ENCODE measurements at places on chromosomes 1 and 21.

DNA sequence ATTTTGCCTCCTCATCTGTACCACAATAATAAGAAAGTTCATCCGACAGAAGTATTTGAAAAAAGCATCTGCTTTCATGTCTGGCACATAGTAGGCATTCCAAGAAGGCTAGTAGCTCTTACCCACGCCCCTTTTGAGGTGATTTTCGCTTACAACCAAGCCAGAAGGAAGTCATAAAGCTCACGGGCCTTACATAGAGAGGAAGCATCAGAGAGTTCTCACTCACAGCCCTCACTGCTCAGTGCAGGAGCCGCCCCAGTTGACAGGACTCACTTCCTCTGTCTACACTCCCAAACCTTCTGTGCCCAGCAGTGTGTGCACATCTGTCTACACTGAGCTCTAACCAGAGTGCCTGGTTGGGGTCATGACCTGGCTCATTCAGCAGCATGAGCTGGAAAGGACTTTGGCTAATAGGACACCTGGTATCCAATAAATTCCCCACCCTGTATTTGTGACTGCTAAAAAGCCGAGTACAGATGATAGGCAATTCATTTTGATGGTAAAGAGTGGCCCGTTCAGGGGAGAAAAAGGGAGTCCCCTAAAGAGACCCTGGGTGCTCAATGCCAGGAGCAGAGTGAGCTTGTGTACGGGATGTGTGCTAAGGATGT lies 36.8 kb upstream of the DUSP10 start:
- DNase-seq: no peak

- peak; percentile 32 for DNase-seq
These were observed 95.3 kb downstream of the FOXD2 start for GRCh38 chr1:47532921-47533792.

DNA sequence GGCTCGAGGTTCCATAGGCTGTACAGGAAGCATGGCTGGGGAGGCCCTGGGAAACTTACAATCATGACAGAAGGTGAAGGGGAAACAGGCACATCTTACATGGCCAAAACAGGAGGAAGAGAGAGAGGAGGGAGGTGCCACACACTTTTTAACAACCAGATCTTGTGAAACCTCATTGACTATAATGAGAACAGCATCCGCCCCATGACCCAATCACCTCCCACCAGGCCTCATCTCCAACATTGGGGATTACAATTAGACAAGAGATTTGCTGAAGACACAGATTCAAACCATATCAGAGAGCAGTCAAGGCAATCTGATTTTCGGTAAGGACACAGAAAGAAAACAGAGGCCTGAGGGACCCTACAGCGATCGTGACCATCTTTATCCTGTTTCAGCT lies 41.7 kb downstream of the TNFRSF9 start:
- DNase-seq: no peak

DNA sequence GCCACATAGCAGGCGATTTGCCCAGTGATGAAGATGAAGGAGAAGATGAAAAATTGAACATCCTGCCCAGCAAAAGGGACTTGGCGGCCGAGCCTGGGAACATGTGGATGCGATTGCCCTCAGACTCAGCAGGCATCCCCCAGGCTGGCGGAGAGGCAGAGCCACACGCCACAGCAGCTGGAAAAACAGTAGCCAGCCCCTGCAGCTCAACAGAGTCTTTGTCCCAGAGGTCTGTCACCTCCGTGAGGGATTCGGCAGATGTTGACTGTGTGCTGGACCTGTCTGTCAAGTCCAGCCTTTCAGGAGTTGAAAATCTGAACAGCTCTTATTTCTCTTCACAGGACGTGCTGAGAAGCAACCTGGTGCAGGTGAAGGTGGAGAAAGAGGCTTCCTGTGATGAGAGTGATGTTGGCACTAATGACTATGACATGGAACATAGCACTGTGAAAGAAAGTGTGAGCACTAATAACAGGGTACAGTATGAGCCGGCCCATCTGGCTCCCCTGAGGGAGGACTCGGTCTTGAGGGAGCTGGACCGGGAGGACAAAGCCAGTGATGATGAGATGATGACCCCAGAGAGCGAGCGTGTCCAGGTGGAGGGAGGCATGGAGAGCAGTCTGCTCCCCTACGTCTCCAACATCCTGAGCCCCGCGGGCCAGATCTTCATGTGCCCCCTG lies 3.3 kb downstream of the ZBTB18 start:
- no peak for DNase-seq

DNA sequence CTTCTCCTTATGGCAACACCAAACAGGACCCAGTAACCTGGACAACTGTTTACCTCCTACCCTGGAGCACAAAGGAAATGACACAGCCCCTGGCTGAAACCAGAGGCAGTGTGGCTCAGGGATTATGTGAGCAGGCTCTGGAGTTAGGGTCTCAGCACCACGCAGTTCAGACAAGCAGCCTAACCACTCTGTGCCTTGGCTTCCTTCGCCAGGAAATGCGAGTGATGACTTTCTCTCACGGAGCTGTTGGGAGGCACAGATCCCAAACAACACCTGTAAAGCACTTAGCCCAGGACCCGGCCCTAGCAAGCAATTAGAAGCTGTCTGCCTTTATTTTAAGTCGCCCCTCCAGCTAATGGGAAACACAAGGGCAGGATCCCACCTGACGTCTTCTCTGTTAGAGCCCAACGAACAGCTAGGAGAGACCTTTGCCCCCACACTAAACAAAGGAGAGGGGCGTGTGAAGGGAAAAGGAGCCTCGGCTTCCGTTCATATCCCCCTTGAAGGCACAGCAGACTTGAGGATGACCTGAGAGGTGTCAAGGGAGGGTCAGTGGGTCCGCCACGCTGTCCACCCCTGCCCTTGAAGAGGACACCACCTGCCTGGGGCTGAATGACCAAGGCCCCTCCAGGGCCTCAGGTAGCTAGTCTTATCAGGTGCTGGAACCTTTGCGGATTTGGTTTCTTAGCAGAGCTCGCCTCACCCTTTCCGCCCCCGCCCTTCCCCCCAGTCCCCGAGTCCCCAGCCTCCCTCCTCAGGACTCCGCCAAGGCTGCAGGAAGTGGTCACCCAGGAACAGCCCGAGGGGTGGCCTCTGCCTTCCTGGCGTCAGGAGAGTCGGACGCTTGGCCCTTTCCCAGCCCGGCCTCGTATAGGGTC lies 860 bp downstream of the TMEM63A start:
- peak; percentile 27 for DNase-seq

GRCh38 chr1:22326372-22326915 lies 125.2 kb upstream of the ZBTB40 start:
- no peak for DNase-seq

GRCh38 chr1:221773383-221773782 lies 31.5 kb upstream of the DUSP10 start:
- DNase-seq: no peak

GRCh38 chr1:165679282-165680036 lies 18.9 kb downstream of the ALDH9A1 start:
- DNase-seq: no peak

- no peak for DNase-seq
These were observed 7.4 kb downstream of the STX6 start for GRCh38 chr1:181015251-181015615.

DNA sequence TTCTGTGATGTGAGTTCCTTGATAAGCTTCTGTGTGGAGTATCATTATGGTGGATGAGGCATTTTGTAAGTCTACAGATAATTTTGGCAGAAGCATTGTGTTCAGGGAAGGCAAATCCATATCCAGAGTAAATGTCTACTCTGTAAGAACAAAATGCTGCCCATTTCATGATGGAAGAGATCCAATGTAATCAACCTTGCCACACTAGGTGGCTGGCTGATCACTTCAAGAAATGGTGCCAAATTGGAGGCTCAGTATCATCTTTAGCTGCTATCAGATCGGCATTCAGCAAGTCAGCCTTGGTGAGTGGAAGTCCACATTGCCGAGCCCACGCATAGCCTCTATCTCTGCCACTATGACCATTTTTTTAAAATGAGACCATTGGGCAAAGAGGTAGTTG lies 565.8 kb upstream of the USP24 start:
- DNase-seq: no peak

DNA sequence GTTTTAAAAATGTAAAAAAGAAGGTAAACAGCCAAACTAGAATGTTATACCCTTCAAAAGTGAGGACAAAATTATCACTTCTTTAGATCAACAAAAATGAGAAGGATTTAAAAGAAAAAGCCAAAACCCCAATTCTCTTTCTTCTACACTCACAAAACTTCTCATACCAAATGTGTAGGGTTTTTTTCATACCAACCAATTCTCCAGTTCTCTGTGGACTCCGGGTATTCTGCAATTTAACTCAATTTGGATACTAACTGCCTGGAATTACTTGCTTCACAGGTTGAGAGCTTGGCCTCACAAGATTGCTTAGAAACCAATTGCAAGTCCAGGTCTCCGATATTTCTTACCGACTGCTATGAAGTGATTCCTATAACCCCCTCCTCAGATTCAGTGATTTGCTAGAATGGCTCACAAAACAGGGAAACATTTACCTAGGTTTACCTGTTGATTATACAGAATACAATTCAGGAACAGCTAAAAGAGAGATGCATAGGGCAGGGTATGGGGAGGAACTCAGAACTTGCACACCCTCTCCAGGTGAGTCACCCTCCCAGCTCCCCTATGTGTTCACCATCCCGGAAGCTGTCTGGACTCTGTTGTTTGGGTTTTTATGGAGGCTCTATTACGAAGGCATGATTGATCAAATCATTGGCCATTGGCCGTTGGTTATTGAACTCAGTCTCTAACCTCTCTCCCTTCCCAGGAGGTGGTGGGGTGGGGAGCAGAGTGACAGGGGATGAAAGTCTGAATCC lies 67.1 kb downstream of the CAMTA1 start:
- DNase-seq: no peak

GRCh38 chr1:200960948-200961340 lies 62.6 kb downstream of the KIF21B start:
- no peak for DNase-seq

GRCh38 chr21:16571594-16571993 lies 841.8 kb downstream of the USP25 start:
- DNase-seq: no peak

DNA sequence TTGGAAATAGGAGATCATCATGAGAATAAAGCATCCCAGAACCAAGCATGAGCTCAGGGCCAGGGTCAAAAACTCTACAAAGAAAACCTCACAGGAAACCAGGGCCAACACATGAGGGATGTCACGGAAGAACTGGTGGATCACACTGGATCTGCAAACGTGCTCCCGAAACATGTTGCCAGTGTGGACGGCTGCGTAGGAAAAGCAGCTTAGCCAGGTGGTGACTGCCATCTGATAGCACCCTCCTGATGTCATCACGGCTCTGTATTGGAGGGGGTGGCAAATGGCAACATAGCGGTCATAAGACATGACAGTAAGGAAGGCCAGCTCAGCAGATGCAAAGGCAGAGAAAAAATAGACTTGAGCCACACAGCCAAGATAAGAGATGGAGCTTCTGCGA lies 20.9 kb downstream of the OR14I1 start:
- no peak for DNase-seq

DNA sequence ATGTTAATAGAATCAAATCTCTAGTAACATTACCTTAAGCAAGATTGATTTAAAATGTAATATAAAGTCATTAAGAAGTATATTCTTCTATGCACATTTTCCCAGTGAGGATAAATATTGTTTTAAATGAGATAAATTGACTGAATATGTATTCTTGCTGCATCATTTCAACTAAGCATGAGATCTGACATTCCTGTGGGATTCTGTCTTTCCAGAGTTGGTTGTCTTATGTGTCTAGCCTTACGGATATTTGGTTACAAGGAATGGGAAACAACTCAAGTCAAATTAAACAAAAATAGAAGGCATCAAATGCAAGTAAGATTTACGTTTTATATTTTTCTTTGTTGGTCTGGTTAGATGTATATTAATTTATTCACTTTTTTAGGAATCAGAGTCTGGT lies 287.5 kb downstream of the PTGER3 start:
- DNase-seq: no peak

- no peak for DNase-seq
These were observed 138.9 kb upstream of the VAMP3 start for GRCh38 chr1:7632176-7632575.

GRCh38 chr1:239723776-239724367 lies 337.5 kb downstream of the CHRM3 start:
- DNase-seq: no peak

DNA sequence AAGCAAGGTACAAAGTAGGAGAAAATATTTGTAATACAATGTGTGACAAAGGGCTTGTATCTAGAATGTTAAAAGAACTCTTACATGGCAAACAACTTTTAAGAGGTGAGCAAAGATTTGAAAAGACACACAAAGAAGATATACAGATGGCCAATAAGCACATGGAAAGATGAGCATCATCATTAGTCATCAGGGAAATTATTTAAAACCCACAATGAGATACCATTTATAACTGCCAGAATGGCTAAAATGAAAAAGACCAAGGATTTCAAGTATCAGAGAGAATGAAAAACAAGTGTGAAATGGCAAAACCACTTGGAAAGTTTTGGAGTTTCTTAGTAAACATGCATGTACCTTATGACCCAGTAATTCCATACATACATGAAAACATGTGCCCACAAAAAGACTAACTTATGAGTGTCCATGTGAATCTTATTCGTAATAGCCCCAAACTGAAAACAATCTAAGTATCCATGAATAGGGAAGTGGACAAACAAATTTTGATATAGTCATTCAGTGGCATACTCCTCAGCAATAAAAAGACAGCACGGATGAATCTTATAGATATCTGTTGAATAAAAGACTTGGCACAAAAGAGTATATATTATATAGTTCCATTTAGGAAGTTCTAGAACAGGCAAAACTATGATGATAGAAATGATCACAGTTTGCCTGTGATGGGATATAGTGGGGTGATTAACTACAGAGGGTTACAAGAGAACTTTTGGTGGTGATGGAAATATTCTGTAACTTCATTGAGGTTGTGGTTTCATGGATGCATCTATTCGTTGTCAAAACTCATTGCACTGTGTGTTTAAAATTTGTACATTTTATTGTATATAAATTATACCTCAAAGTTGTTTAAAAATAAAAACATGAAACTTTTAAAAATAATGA lies 82.0 kb downstream of the DISP1 start:
- DNase-seq: no peak

DNA sequence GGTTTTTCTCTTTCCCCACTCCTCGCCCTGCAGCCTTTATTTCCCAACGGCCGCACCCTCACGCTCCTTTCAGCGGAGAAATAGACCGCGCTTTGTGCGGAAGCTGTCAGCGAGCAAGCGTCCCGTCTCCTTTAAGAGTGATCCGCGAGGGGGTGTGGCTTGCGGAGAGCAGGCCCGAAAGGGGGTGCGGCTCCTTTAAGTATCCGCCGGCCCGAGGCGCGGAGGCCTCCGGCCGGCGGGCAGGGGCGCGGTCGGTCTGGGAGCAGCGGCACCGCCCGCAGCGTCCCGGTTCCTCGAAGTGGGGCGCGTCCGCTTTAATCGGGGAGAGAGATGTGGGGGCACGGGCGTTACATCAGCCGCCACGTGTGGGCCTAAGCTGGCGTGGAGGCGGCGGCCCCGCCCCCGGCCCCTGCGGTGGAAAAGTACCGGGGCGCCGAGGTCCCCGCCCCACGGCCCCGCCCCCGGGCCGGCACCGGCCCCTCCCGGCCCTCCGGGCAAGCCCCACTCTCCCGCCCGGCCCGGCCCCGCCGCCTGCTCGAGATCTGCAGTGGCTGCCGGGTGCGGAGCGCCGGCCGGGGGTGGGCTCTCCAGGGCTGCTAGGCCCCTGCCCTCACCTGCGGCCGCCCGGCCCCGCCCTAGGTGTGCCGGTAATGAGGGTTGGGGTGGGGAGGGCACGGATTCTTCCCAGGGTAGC lies 1.2 kb downstream of the SLC6A9 start:
- DNase-seq: peak; percentile 91

- DNase-seq: no peak
These were observed 81.9 kb downstream of the SIM2 start for GRCh38 chr21:36780861-36781260.

All from T-helper 2 cell (primary cell).